ENCODE measurements at places on chromosomes 11 and 22.

DNA sequence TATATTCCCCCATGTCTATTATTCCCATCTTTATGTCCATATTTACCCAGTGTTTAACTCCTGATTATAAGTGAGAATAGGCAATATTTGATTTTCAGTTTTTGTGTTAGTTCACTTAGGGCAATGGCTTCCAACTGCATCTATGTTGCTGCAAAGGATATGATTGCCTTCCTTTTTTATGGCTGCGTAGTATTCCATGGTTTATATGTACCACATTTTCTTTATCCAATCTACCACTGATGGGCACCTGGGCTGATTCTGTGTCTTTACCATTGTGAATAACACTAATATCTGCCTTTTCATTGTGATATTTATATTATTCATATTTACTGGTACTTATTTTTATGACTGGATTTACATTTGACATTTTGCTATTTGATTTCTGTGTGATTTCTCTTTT, 649.6 kb downstream of the NTM start:
- DNase-seq: no peak

DNA sequence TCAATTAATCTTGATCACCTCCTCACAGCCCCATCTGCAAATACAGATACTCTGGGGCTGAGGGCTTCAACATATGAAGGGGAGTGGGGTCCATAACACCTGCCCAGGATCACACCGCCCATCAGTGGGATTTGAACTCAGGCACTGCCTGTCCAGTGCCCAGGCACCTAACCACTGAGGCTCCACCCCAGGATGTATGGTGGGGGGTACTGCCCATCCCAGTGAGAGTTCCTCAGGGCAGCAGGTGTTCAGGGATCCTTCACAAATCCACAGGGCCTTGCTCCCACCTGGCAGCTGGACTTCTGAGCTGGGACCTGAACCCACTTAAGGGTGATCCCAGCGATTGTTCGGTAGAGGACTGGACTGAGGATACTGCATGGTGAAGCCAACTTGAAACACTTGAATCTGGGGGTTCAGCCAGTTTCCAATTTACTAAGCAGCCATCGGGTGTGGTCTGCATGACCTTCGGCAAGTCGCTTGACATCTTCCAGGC, 33.3 kb downstream of the PRDM11 start:
- no peak for DNase-seq

GRCh38 chr11:16096336-16096735, 260.0 kb downstream of the SOX6 start:
- DNase-seq: no peak

- DNase-seq: no peak
These were observed 45.3 kb downstream of the CADM1 start for GRCh38 chr11:115458877-115459276.

DNA sequence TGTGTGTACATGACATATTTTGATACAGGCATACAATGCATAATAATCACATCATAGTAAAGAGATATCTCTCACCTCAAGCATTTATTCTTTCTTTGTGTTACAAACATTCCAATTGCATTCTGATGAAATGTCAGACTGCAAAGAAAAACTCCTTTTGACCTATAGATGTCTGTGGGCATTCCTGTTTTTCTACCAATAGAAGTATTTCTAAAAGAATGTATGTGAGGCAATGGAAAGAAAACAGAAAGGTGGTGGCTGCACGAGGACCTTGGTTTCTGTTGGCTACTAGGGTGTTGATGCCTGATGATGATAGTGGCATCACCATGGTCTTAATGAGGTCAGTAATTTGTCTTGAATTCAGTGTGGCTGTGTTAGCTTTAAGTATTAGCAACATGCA, 137.0 kb upstream of the ANO3 start:
- DNase-seq: no peak

DNA sequence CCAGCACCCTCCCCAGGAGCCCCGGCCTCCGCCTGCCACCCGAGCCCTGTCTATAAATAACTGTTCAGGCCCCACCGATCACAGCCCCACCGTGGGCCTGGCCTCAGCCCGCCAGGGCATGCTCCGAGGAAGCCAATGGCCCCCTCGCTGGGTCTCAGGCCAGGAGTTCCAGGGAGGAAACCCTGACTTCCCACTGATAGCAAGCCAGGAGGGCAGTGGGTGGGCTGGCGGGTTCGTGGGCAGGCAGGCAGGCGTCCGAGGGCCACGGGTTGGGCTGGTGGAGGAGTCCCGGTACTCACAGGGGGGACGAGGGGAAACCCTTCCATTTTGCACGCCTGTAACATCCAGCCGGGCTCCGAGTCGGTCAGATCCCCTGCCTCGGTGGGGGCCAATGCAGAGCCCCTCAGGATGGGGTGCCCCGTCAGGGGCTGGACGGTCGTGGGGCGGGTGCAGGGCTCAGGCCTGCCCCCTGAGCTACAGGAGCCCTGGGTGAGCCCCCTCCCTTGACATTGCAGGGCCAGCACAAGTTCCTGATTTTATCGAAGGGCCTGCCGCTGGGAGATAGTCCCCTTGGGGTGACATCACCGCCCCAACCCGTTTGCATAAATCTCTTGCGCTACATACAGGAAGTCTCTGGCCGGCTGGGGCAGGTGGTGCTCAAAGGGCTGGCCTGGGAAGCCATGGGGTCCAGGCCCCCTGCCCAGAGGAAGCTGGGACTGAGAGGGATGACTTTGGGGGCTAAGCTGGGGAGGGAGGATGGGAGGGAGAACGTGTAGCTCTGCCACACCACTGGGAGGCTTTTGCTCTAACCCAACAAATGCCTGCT, at the start of gene SPI1:
TSS of gene SPI1 (minus strand) at position 538 of the 826 bp plus-strand sequence. CDS start at position 344, 194 bp downstream.
- no peak for DNase-seq

- DNase-seq: no peak
These were observed 26.5 kb upstream of the TREH start for GRCh38 chr11:118705791-118706545.

Data from stimulated activated CD4-positive, alpha-beta T cell treated with anti-CD3 and anti-CD28 coated beads, Interleukin-15, amount 100 ng/mL, for 48 hours (primary cell).